ENCODE measurements at places on chromosomes 4 and X. TPM values are rescaled to one million over a fixed set of nuclear protein-coding genes. Genes with fewer than 3 reads are reported as not detected.

DNA sequence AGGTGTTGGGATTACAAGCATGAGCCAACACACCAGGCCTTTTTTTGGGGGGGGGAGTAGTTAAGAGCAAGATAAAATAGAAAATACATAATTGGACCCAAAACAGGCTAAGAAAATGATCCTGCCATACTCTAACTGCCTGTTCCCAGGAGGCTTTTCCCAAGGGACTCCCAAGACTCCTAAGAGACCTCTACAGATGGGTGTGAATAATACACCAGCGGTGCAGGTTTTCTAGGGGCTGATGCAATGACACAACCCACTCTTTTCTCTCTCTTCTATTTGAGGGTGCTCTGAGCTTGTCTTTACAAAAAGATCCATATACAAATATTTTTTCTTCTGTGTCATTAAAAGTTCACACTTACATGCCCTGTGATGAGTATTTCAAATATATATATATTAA lies 116.9 kb downstream of the RASL11B start:
- no peak for DNase-seq
- no peaks in the 10 kb centered on the region for H3K4me1 ChIP-seq
- H3K4me3 ChIP-seq = no peak overlapping the region
- no peak overlapping the region for H3K27ac ChIP-seq

NHS gene
- polyA plus RNA-seq = 0.23 TPM

DNA sequence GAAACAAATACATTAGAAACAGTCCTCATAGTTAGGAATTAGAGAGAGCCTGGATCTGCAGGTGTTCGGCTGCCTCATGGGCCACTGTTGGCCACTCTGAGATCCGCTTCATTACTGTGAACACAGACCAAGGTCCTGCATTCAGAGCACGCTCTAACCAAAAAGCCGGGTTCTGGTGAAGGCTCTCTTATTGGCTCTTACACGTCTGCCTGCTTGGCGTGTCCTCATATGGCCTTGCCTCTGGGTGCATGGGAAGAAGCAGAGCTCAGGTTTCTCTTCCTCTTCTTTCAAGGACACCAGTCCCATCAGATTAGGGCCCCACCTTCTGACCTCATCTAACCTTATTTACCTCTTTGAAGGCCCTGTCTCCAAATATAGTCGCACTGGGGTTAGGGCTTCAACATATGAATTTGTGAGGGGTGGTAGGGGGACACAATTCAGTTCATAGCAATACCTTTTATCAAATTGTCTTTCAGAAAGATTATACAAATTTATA lies 37.1 kb upstream of the ELF2 start:
- no peaks in the 10 kb centered on the region for H3K4me1 ChIP-seq
- H3K36me3 ChIP-seq = no peaks in the 10 kb centered on the region
- no peak for DNase-seq
- no peak overlapping the region for H3K27ac ChIP-seq
- no peak overlapping the region for H3K4me3 ChIP-seq
- H3K27me3 ChIP-seq = no peaks in the 10 kb centered on the region

DNA sequence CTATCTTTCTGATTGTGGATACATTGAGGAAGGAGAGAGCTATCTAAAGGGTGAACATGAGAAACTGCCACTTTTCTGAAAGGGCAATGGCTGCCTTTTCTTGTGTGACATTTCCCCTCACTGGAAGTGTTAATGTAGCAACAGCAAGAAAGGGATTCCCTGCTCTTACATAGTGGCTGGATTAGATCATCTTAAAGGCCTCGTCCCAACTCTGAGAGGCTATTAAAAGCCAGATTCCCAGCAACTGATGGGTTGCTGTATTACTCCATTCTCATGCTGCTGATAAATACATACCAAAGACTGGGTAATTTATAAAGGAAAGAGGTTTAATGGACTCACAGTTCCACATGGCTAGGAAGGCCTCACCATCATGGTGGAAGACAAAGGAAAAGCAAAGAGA lies 33.7 kb upstream of the ADH7 start:
- no peak overlapping the region for H3K27ac ChIP-seq
- no peaks in the 10 kb centered on the region for H3K4me1 ChIP-seq
- no peak for DNase-seq
- no peaks in the 10 kb centered on the region for H3K27me3 ChIP-seq
- no peak overlapping the region for H3K4me3 ChIP-seq

GRCh38 chrX:10326578-10326977 lies 169.8 kb downstream of the CLCN4 start:
- H3K27me3 ChIP-seq = no peaks in the 10 kb centered on the region
- no peak overlapping the region for H3K4me3 ChIP-seq

DNA sequence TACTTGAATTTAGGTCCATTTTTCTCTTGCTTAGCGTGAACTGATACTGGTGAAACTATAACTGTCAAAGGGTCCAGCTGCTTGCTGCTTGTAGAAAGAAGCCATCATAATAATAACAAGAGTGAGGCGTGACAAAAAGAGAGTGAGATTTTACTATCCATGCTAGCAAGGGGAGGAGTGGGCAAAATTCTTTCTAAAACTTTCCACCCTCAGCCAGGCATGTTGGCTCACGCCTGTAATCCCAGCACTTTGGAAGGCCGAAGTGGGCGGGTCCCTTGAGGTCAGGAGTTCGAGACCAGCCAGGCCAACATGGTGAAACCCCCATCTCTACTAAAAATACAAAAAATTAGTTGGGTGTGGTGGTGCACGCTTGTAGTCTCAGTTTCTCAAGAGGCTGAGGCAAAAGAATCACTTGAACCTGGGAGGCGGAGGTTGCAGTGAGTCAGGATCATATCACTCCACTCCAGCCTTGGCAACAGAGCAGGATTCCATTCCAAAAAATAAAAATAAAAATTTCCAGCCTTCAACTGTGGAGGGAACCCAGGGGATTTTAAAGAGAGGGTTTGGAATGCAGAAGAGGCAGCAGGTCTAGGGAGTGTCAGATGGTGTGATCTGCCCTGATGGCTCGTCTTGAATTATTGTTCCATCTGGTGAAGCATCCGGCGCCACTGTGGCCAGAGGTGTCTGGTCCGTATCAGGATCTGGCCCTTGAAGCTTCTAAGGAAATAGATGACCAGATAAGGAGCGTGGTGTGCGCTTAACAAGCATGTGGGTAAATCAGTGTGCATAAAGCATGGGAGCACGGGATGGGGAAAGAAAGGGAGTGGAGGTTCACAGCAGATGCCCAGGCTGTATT lies 51.8 kb downstream of the LRP2BP start:
- no peaks in the 10 kb centered on the region for H3K4me1 ChIP-seq
- peaks cover 6% of the 10 kb centered on the region for H3K36me3 ChIP-seq
- no peak overlapping the region for H3K27ac ChIP-seq
- no peak overlapping the region for H3K4me3 ChIP-seq

SLC4A4 gene
- polyA plus RNA-seq = 149 TPM

DNA sequence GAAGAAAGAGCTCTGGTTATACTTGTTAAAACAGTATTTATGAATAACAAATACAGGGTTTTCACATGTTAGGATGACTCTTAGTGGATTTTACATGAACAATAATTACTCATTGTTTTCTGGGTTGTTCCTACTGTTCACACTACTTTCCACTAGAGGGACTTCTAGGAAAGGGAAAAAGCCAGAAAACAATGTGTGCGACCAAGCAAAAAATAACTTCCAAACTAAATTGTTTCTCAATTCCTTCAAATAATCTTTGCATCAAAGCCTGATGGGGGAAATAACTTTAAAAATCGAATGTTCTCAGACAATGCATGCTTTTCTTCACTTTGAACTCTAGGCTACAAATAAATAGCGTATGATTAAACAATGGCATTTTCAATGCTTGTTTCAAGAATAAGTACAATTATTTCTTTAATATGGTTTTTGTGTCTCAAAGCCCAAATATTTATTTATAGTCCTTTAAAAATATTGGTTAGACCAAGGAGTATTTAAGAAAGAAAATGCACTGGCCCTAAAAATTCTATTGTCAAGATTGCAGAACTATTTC lies 72.1 kb upstream of the ETNPPL start:
- no peak overlapping the region for H3K27ac ChIP-seq
- no peaks in the 10 kb centered on the region for H3K4me1 ChIP-seq
- no peaks in the 10 kb centered on the region for H3K36me3 ChIP-seq
- no peaks in the 10 kb centered on the region for H3K27me3 ChIP-seq
- DNase-seq = no peak

DNA sequence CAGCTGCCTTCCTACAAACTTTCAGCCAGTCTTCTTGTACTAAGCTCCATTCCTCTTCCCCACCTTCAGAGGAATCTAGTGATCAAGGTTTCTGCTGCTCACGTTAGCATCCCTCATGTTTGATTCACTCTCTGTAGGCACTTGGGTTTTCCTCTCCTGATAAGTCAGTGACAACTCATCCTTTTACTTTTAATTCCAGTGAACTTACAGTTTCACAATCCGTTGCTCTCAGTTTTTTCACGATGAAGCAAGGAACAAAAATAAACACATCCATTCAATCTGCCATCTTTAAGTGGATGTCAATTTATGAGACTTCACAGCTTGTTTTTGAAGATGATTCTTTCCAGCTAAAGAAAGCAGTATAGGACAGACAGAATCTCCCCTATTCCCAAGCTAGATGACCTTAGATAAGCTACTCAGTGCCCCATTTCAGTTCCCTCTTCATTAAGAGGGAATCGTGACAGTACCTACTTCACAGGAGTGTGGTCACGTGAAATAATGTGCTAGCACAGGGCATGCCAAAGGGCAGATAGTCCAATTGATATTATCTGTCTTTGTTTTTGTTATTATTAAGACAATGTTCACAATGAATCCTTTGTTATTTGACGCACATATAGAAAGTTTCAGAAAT lies 234.3 kb downstream of the PALLD start:
- H3K27me3 ChIP-seq = no peaks in the 10 kb centered on the region
- H3K36me3 ChIP-seq = no peaks in the 10 kb centered on the region
- no peak overlapping the region for H3K4me3 ChIP-seq
- DNase-seq = no peak
- H3K4me1 ChIP-seq = no peaks in the 10 kb centered on the region

WDR17 gene
- polyA plus RNA-seq = 3.0 TPM

DNA sequence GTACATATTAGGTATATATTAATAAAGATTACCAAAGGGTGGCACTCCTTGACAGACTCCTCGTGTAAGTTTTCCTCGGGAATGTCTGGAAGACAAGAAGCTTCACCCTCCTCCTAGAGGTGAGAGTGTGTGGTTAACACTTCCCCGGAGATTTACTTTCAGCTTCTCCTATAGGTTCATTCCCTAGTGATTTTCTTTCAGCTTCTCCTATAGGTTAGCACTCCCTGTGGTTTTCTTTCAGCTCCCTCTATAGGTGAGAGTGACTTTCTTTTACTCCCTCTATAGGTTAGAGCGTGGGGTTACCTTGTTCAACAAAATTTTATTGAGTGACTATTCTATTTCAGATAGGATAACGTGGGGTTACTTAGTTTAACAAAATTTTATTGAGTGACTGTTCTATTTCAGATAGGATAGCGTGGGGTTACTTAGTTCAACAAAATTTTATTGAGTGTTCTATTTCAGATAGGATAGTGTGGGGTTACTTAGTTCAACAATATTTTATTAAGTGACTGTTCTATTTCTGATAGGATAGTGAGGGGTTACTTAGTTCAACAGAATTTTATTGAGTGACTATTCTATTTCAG lies 106.0 kb upstream of the PLAC1 start:
- no peaks in the 10 kb centered on the region for H3K4me1 ChIP-seq
- H3K27ac ChIP-seq = no peak overlapping the region
- H3K4me3 ChIP-seq = no peak overlapping the region
- H3K27me3 ChIP-seq = no peaks in the 10 kb centered on the region
- no peak for DNase-seq
- H3K36me3 ChIP-seq = no peaks in the 10 kb centered on the region

- no peak overlapping the region for H3K27ac ChIP-seq
- H3K4me3 ChIP-seq = no peak overlapping the region
- DNase-seq = no peak
- no peaks in the 10 kb centered on the region for H3K27me3 ChIP-seq
Measured at GRCh38 chr4:173270312-173271027, 63.7 kb downstream of the HMGB2 start.

DNA sequence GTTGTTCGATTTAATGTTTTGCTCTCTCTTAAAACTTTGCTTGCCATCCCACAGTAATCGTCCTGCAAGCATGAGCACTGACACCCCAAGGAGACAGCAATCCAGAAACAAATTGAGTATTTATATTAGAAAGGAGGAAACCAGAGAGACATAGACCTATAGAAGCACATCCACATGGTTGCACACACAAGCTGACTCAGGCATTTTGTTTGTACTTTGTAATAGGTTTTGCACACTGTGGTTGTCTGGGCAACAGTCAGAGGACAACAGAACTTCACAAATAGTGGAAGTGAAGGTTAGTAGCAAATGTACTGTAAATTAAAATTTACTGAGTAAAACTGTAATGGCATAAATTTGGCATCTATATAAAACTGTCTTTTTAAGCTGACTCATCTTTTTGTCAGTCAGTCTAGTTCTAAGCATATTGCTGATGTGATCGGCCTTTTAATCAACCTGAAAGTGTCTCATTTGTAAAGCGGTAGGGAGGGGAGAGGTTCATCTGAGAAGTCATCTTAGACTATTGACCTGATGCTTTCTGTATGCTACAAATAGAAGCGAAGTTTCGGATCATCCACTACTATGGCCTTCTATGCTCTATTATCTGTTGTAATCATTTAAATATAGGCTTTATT lies 1624.7 kb downstream of the ARAP2 start:
- H3K4me3 ChIP-seq = no peak overlapping the region
- DNase-seq = no peak
- H3K27me3 ChIP-seq = no peaks in the 10 kb centered on the region

GRCh38 chrX:95645738-95646137 lies 1038.9 kb upstream of the DIAPH2 start:
- no peak overlapping the region for H3K27ac ChIP-seq
- no peaks in the 10 kb centered on the region for H3K36me3 ChIP-seq
- H3K27me3 ChIP-seq = no peaks in the 10 kb centered on the region
- no peaks in the 10 kb centered on the region for H3K4me1 ChIP-seq
- no peak for DNase-seq

OTC gene
- polyA plus RNA-seq = 0.68 TPM

DNA sequence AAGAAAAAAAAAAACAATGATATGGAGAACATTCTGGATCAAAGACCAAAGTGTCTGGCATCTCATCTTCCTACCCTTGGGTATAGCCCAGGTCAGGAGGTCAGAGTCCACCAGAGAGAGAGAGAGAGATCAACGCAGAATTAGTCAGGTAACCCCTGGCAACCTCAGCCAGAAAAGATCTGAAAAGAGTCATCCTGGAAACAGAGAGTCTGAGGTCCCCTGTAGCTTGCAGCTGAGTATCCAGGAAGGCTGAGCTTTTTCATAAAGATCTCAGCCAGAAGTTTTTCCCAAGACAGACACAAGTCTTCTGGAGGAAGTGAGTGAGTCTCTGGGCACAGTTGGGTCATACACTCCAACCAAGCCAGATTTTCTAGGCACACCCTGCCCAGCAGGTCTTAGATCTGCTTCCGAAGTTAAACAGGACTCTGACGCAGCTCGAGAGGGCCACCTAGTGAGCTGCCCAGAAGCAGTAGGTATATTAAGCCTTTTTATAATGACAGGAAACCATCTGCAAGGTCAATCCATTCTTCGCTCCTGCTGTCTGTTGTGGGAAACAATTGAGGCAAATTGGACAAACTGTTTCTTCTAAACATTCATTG lies 35.7 kb downstream of the ACE2 start:
- H3K4me3 ChIP-seq = no peak overlapping the region
- no peaks in the 10 kb centered on the region for H3K36me3 ChIP-seq
- H3K27ac ChIP-seq = no peak overlapping the region
- H3K4me1 ChIP-seq = no peaks in the 10 kb centered on the region

VEGFD gene
- polyA plus RNA-seq = 0.84 TPM

CYTL1 gene
- polyA plus RNA-seq = 0.35 TPM

GRCh38 chr4:145012841-145013240 lies 85.2 kb downstream of the ANAPC10 start:
- DNase-seq = no peak
- H3K4me1 ChIP-seq = no peaks in the 10 kb centered on the region
- H3K27ac ChIP-seq = no peak overlapping the region
- no peaks in the 10 kb centered on the region for H3K36me3 ChIP-seq

LETM1 gene
- 28.0 TPM for polyA plus RNA-seq

PGM2 gene
- polyA plus RNA-seq = 2.1 TPM

Measured in pancreas (tissue), 10 donors.